ENCODE measurements at places on chromosomes 7 and 10.

DNA sequence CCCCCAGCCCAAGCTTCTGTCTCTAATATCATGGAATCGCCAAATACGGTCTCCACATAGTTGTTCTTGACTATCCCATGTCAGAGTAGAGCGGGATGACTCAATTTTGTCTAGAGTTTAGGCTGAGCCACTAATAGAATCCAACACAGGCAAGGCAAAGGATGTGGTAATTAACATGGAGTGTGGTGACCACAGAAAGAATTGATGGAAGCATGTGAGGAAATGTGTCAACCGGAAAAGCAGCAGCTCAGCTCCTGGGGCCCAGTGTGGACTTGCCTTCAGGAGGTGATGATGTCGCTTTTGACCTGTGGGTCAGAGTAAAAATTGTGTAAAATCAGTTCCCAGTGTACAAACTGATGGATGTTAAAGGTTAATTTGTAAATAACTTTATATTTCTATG, 139.3 kb upstream of the KLF6 start:
- no peak for DNase-seq

DNA sequence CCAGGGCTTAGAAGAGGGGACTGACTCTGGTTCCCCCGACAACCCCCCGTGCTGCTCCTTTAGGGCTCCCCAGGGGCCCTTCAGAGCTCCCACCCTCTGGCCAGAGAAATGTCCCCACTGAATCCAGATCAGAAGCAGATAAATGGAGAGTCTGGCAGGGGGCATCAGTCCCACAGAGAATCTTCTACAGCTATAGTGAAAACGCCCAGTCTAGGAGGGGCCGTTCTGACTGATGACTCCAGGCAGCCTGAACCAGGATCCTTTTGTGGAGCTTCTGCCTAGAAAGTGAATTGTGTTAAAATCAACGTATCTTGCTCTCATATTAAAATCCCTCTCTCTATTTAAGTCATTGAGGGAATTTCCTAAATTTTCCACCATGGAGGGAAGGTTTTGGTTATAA, 471.4 kb downstream of the LRMDA start:
- no peak for DNase-seq

DNA sequence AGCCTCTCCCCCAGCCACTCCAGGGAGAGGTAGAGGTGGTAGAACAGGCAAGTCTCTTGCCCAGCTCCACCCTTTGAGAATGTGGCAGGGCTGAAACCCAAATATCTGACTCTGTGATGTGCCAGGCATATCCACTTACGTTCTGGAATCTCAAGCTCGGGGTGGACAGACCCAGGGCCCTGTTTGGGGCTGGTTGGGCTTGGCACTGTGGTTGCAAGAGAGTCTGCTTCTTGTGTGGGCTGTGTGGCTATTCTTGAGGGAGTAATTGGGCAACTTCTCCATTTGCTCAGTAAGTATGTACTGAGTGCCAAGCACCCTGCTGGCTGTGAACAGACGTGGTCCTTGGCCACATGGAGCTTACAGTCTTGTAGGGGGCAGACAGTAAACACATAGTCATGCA, 4.7 kb downstream of the UBTD1 start:
- DNase-seq, result no peak

DNA sequence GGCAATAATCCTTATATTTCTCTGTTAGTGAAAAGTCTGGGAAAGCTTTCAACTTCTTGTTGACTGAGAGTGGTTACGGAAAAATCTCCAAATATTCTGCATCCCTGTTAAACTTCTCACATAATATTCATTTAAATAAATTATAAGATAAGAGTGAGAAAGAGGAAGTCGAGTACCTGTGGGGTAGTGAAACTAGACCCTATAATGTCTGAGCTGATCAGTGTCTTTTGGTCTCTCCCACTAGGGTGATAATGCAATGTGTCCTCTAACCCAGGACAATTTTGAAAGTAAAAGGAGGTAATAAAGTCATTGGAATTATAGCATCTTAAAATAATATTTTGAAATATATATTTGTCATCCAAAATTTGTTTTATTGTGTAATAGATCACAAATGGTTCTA, 2.1 kb upstream of the AGR3 start:
- DNase-seq, result no peak

- no peak for DNase-seq
Measured at GRCh38 chr7:125670926-125671572, 741.4 kb upstream of the POT1 start.

DNA sequence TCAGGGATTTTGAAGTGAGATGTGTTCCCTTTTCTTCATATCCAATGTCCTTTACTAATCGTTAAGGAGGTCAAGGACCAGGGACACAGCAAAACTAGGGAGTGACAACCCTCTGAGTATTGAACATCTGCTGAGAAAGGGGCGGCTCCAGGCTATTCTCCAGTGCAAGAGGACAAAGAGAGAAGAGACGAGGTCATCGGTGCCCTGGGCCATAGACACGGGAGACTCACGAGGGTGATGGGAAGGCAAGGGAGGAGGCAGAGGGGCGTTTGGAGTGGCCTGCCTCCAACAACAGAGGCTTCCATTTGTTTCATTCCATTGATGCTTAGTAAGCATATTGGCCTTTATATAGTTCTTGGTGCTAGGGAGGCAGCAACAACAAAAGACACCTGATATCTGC, 268.4 kb downstream of the CXCL12 start:
- DNase-seq, result no peak

- DNase-seq, result no peak
Measured at GRCh38 chr7:155218276-155219153, 79.2 kb upstream of the INSIG1 start.

DNA sequence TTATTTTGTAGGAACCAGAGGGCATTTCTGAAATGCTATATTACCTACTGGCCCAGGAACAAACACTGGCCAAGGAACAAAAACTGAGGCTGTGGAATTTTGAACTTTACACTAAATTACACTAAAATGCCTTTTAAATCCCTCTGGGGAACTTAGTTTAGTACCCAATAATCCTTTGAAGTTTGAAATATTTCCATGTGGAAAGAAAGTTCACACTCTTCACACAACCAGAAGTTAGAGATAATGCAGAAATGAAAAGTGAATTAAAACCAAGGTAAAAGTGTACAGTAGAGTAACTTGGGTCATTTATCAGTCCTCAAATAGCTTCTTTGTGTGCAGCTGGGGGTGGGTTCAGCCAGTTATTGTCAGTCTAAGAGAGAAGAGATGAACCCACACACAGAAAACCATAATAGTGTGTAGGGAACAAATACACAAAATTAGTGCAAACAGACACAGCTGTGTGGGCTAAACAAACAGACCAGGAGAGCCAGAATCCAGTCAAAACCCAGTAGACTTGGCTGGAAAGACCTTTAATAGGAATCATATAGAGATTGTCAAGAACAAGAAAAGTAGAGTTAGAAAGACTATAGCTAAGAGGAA, 46.5 kb upstream of the DGKI start:
- DNase-seq, result no peak

DNA sequence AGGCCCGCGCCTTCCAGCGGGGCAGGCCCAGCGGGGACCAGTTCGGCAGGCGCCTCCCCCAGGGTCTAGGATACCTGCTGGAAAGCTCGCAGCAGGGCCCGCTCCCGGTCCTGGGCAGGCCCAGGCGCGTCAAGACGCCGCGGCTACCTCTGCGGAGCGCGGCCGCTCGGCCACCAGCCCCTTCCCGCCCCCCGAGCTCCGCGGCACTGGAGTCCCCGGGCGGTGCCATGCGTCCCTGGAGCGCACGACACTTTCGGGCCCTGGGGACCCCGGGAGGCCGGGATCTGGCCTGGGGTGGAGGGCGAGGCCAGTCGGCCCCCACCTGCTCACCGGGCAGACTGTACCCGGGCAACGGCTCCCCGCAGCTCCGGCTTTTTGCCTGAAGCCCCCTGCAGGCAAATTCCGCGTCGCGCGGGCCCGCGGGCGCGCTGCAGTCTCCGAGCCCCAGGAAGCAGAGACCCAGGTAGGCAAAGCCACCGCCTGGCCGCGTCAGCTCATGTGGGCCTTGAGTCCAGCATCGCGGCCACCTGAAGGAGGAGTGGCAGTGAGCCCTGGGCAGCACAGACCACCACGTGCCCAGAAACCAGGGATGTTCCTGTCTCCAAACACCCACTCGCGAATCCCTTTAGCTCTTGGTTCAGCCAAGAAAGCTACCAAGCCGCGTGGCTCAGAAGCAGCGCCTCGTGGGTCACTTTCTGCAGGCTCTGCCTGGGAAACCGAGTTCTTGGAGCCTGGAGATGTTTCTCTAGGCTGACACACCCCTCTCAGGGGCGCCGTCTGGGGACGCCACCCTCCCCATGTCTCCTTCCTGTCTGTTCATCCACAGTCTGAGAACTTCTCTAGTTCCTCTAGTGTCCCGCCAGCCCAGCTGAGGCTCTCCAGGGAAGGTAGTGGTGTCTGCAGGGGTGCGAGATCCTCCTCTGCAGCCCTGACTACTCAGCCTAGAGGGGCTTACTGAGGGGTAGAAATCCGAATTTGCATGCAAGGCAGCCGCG, 46.1 kb upstream of the APBB1IP start:
- no peak for DNase-seq

GRCh38 chr10:75801661-75802060, 370.2 kb downstream of the LRMDA start:
- no peak for DNase-seq

- no peak for DNase-seq
Measured at GRCh38 chr10:124354411-124355382, 64.0 kb downstream of the OAT start.

GRCh38 chr7:29989257-29989995, at the start of gene SCRN1:
Gene SCRN1 (minus strand): TSS chr7:29989801. CDS start chr7:29969067, 20,734 bp downstream.
- DNase-seq, result no peak

- no peak for DNase-seq
Measured at GRCh38 chr10:978826-979421, 9.3 kb upstream of the GTPBP4 start.

- DNase-seq, result no peak
Measured at GRCh38 chr7:128814499-128814898, 15.7 kb upstream of the FLNC start.

DNA sequence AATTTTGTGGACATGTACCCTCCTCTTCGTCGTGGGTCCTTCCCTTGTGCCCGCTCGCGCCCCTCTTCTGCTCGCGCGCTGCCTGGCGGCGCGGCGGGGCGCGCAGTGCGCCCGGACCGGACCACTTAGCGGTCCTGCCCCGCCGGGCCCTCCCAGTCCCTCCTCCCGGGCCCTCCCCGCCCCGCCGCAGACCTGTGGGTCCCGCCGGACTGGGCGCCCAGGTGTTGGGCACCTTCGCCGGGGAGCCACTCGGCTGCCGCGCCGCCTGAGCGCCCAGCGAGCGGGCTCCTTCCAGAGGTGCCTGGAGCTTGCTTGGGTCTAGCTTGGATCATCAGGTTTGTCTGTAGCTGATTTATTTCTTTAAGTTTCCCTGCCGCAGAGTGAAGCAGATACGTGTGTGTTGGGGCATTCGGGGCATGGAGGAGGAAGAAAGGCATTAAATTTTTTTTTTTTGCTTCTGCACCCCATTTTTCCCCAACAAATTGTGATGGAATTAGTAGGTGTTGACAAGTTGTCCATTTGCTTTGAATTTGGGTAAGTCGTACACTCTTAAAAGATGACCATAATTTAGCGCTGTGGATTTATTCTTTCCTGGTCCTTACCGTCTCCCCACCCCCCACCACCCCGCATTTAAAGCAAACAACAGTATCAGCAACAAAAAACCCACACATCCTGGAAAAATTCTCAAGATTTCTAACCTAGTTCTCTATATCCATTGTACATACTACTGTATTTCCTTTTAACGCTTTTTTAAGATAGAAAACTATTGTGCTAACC, 905 bp downstream of the C1GALT1 start:
- peak; percentile 29 for DNase-seq

GRCh38 chr10:95561864-95562177, 650 bp upstream of the SORBS1 start:
- DNase-seq, result no peak

DNA sequence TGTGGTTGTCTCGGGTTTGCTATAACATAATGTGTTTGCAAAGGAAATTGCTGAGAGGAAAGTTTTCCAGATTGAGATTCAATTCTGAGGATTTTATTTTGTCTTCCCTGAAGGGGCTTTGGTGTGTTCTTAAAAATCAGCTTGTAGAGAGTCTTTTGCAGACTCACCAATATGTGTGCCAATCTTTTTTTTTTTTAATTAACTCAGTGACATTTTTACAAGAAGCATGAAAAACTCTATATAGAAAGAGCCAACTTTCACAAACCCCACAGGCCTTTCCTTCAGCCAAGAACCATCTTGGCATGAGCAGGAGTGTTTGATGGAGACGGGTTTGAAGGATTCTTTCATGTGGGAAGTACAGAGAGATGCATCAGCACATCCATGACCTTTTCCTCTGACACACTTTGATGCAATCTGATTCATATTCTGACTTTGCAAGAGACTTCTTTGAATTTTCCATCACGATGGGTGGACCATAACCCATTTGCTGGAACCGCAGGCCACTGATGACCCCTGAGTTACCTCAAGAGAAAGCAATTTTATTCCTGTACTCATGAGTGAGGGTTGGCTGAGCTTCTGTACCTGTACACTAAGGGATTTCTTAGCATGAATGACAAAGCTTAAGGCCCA, 892.6 kb downstream of the XPNPEP1 start:
- DNase-seq, result no peak

DNA sequence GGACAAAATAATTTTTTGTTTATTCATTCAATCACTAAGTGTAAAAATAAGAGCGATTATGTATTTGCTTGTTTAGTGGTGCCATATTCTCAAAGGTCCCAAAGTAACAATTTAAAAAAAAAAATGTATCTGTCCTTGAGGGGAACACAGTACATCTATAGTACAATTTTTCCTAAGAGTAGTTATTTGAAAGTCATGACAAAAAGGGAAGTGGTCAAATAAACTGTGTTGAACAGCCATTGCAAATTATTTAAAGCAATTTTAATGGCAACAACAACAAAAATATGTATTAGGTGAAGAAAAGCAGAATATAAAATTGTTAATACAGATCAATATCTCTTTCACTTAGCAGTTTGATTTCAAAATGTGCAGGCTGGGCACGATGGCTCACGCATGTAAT, 943.5 kb downstream of the CNTNAP2 start:
- DNase-seq, result no peak

- no peak for DNase-seq
Measured at GRCh38 chr7:2641406-2642393, 9.9 kb downstream of the TTYH3 start.

DNA sequence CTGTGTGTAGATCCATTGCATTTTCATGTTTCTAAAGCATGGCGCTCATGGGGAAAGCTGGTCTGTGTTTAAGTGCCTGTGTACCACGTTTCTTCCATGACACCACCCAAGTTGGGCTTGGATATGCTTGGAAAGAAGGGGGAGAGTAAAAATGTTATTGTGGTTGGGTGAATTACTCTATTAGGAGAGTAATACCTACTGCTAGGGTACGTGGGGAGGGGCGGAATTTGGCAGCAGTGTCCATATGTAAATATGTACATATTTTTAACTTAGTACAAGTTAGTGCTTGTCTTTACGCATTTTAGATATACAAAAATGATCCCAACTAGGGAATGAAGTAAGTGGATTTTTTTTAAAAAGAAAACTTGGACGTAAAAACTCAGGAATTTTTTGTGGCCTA, 42.9 kb upstream of the SAMD8 start:
- DNase-seq, result no peak

DNA sequence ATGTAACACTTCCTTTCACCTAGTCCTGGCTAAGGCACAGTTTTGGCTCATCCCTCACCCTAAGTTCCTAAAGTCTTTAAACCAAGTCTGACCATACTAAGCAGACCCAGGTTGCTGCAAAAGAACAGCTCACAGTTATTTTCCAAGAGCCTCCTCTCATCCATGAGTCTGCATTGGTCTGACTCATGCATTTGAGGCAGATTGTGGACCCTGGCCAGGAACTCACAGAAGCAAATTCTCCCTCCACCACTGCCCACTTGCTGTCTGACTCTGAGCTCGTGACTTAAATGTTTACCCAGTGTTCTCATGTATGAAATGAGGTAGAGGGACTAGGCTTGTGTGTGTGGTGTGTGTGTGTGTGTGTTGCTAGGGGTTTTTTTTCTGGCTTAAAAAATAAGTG, 1272.8 kb downstream of the TYW1 start:
- DNase-seq, result no peak

GRCh38 chr7:77351539-77352004, 64.6 kb downstream of the GSAP start:
- no peak for DNase-seq
